ENCODE measurements at places on chromosomes 3 and 15.
A peak's percentile ranks its signal among the peaks of the same experiment; 100 is the strongest.

DNA sequence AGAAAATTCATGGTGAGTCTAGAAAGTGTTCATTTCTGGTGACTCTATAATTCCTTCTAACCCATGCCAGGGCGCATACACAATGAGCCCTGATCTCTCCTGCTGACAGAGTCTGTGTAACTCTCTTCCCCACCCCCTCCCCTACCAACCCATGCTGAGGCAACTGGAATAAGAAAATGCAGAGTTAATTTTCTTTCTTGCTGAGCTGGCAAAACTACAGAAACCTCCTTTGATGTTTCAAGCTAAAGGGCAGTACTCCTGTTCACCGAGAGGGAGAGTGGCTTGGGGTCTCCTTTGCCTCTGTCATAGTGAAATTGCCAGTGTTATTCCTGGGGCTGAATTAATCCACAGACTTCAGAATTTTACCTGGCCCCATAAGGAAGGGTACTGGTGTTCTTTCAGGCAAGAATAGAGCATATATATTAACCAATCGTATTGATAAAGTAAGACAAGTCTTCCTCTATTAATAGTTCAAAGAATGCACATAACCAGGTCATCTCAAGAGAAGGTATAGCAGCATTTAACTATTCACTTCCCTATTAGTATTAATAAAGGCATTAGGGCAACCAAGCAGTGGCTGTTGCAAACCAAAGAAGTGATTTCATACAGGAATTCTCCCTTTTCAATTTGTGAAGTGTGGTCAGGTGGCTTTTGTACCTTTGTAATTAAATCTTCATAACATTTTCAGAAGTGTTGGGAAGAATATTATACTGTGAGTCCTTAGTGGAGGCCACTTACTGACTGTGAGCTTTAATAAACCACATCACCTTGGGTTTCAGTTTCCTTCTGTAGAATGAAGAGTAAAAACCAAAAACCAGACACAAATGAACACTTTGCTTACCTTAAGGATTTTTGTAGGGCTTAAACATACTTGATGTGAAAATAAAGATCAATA, 4.1 kb downstream of the GAP43 start:
- DNase-seq = no peak

- no peak for DNase-seq
These were observed 14.0 kb downstream of the VGLL4 start for GRCh38 chr3:11629716-11630115.

GRCh38 chr3:109548192-109548938, 211.0 kb upstream of the DPPA4 start:
- no peak for DNase-seq

DNA sequence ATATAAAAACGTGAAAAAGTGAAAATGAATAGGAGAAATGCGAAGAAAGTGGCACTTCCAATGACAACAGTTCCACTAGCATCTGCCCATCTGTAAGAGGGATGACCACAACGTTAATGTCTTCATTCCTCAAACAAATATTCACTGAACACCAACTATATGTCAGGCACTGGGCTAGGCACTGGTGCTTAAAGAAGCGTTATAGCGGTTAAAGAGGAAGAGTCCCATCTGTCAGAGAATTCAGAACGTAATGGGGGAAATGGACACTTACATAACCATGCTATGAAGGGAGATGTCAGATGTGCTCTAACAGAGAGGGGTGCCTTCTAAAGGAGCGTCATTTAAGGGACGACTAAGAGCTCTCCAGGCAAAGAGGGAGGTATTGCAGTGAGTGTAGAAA, 8.2 kb downstream of the RUBCN start:
- DNase-seq = no peak

DNA sequence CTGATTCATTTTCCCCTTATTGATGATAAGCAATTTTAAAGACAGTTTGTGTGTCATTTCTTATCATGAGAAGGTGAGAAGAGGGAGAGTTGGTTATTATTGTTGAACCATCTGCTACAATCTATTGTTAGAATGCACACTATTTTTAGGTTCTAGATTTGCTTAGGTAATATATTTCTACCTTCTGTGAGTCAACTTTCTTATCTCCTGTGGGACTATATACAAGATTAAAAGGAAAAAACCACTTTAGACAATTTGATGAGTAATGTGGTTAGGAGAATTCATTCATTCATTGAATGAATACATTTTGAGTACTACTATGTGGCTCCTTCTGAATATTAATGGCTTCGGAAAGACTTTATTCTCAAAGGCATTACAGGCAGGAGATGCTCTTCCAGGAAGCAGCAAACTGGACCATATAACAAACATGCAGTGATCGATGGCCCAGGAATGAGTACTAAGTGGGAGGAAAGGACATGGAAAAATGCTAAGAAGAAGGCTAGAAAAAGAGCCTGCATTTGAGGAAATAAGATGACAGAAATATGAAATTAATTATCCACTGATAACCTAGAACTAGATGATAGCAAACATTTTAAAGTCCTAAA, 22.4 kb downstream of the SPTSSB start:
- no peak for DNase-seq

- no peak for DNase-seq
These were observed 837.2 kb downstream of the FHIT start for GRCh38 chr3:60414011-60414410.

DNA sequence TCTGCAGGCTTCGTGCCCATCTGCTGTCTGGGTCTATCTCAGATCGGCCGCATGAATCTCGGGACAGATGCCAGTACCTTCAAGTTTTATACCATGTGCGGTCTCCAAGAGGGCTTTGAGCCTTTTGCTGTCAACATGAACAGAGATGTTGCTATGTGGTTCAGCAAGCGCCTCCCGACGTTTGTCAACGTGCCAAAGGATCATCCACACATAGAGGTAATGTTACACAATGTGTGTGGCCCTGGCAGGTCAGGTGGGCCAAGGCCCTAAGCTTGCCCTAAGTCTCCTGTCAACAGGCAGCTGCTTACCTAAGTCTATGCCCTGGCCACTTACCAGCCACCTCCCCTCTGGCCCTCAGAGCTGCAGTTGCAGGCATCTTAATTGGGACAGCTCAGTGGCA, 324.0 kb upstream of the CHRM5 start:
- DNase-seq = no peak

DNA sequence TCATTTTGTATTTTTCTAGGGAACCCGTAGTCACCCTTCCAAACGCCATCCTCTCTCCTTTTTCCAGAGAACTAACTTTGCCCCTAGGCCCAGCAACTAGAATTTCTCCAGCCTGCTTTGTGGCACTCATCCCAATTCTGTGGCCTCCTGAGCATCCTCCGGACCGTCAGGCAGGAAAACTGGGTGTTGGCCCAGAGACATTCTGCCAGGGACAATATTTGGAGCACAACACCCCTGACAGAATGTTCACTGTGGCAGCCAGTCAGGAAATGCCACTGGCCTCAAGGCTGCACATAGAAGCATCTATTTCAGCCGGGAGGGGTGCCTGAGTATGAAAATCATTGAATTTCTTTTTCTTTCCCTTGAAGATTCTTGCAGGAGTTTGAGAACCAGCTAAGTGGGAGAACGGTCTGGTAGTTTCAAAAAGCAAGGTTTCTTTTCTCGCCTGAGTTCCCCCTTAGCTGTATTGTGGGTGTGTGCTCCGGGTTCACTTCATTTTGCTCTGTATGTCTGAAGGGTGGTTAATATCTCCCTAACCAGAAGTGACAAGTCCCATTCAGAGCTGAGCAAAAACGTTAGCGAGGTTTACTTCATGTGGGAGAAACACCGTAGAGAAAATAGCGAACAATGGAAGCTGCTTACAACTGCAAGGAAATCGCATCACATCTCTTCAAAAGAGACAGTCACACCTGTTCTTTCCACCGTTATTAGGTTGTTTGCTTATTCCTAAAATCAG, 108.1 kb upstream of the TPM1 start:
- DNase-seq = no peak

- DNase-seq = no peak
These were observed 72.4 kb downstream of the BFSP2 start for GRCh38 chr3:133472242-133472641.

DNA sequence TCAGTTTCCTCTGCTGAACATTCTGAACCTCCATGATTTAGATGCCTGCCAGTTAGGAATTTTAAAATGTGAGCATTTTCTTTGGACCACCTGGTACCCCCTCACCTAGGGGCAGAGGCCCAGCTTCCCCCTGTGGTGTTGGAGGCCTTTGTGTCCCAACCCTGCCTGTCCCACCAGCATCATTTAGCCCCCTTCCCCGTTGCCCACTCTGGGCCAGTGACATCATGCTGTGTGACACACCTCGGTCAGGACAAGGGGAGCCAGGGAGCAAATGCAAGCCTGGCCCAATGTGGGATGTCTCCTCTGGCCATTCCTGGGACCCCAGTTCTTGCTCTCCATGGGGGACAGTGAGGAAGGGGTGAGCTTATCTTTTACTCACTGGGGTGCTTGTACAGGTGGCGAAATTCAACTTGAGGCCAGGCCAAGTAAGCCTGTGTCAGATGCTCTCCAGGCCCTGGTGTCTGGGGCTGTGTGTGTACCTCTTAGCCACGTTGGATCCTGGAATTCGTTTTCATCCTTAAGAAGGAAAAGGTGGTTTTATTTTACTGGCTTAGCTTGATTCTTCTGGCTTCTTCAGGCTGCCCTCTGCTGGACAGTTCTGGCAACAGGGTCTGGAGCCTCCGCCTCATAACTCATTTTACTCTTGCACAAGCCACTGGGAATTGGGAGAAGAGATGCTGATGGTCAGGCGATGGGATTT, 49.7 kb upstream of the MYZAP start:
- peak; percentile 59 for DNase-seq

DNA sequence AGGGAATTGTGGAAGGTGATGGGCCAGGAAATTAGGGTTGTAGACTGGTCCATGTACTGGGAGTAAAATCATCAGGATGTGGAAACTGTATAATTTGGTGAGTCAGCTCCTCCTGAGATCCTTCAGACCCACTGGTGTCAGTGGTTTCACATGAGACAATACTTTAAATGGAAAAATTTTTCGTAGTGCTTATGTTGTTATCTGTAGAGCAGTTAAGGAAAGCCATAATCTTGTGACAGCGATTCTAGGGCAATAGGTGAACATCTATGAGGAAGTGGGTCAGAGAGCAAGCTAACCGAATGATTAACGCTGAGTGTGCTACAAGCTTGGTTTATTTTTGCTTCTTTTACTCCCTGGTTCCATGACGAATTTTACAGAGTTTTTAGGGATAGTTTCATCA, 200.6 kb downstream of the CADM2 start:
- DNase-seq = no peak

GRCh38 chr3:23402728-23403492, 199.8 kb downstream of the UBE2E2 start:
- DNase-seq = no peak

DNA sequence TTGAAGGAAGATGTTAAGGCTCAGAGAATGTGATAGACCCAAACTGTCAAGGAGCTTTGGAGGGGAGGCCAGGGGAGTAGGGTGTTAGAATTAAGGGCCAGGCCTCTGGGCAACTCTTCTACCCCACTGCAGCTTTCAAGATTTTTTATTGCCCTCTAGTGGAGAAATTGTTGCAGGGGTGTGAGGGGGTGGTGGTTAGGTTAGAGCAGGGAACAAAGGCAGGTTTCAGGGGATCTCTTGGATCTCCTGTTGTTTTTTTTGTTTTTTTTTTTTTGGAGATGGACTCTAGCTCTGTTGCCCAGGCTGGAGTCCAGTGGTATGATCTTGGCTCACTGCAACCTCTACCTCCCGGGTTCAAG, 1.4 kb upstream of the SEC13 start:
- no peak for DNase-seq

DNA sequence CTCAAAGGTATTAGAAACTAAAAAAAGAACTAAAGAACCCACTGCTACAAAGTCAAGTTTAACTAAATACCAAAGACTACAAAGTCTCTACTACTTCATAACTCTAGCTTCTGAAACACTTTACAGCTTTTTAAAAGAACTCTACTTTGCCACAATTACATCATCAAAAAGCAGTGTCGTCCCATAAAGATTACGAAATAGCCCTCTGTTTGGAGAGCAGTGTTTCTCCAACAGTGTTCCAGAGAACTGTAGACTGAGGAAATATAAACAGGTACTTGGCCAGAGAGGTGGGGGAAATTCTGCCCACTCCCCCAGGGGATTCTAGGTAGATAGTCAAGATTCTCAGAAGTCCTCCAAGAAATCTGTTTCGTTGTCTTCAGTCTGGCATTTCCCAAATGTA, 225.6 kb downstream of the PDZRN3 start:
- no peak for DNase-seq

DNA sequence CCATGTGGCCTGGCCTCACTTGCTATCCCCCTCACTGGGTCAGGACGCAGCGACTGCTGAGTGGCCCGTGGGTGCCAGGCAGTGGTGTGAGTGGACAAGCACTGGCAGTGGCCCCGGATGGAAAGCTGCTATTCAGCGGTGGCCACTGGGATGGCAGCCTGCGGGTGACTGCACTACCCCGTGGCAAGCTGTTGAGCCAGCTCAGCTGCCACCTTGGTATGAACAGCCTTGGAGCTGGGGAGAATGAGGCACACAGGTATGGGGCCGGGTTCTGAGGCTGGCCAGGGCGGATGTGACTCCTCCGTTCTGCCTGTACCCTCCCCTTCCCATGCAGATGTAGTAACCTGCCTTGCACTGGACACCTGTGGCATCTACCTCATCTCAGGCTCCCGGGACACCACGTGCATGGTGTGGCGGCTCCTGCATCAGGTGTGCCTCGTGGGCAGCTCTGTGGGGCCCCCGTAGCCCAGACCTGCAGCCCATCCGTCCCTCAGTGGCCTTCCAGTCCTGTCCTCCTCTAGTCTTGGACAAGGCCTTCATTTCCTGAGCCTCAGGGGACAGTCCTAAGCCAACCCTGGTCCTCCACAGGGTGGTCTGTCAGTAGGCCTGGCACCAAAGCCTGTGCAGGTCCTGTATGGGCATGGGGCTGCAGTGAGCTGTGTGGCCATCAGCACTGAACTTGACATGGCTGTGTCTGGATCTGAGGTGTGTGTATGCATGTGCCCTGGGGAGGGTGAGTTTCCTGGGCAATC, 28.2 kb downstream of the NBEAL2 start:
- no peak for DNase-seq

GRCh38 chr3:181756645-181757297, 45.0 kb downstream of the SOX2 start:
- DNase-seq = no peak

DNA sequence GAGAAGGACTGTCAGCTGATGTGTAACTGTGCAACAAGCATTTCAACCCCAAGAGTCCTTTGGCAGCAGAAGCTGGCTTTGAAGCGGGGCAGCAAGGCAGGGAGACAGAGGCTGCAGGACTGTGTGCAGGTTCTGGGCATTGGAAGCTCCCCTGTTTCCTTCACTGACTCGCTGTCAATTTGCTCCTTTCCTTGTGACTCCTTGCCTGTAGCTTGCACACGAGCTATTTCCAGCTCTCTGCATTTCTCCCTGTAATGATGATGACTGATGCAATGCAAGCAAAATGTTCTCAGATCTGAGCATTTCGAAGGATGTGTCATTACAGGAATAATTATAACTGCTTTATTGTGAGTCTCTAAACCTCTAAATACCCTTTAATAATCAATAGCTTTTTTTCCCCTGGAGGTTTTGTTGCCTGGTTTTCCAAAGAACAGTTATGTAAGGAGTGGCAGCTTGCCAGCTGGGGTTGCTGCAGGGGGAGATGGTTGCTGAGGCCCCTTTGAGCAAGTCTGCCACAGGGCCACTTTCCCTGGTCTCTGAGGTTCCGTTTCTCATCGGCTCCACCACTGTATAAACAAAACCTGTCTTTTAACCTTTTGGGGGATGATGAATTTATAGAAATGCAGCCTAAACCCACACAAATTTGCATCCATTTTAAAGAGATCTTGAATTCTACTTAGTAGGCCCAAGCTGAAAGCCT, 2.8 kb downstream of the APOD start:
- DNase-seq = no peak
